ENCODE measurements at places on chromosomes 3 and 15.
A peak's percentile ranks its signal among the peaks of the same experiment; 100 is the strongest.

DNA sequence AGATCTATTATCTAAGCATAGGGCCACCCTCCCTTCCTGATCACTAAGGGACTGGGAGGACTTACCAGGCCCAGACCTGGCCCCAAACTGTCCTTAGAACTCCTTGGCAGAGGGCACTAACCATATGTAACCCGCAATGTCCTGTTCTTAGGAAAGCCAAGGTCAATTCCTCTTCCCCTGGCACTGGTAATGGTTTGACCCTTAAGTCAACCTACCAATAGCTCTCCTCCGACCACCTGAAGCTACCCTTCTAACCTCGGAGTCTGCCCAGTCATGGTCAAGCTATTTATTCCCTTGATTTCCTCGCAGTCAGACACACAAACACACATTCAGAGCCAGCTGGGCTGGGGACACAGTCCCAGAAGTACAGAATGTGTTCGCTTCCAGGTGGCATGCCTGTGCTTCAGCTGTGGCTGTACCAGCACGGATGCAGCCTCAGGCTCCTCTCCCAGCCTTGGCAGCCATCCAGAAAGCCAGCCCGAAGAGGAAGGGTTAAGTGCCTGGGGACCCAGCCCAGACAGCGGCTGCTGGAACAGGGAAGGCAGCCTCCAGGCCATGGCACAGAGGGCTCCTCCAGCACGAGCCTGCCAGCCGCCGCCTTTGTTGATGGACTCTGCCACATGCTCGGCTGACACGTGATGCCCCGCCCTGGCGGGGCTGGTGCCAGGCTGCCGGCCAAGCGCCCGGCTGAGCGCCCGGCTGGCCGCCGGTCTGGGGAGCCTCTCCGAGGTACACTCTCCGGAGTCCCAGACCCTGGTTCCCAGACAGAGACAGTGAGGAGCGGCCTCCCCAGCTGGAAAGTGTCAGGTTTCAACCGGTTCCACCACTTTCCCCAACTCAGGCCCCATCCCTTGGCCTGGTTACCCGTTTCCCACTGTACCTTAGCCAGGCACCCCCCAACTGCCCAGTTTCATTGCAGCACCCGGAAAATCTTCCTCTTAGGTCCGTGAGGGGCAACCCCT lies 5.5 kb downstream of the BMF start:
- peak; percentile 49 for DNase-seq

GRCh38 chr3:102722317-102722716 lies 287.5 kb downstream of the ZPLD1 start:
- DNase-seq: no peak

DNA sequence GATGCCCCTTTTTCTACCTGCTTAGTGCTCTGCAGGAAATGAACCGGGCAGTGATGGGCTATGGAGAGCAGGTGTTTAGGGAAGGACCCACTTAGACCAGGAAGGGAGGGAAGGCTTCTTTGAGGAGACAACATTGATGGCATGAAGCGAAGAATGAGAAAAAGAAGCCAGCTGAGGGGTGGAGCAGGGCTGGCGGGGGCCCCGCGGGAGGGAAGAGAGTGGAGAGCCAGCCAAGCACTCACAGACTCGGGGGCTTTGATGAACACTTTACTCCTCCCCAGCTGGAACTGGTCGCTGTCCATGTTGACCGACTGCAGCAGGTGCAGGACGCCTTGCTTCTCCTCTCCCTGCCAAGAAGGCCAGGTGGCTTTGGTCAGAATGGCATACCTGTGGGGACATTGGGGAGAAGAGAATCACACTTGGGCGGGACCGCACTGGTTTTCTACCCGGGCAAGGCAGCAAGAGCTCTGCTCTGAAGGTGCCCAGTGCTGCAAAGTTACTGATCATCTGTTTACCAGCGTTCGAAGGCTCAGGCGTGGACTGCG lies 28.4 kb upstream of the LDHAL6B start:
- DNase-seq: no peak

DNA sequence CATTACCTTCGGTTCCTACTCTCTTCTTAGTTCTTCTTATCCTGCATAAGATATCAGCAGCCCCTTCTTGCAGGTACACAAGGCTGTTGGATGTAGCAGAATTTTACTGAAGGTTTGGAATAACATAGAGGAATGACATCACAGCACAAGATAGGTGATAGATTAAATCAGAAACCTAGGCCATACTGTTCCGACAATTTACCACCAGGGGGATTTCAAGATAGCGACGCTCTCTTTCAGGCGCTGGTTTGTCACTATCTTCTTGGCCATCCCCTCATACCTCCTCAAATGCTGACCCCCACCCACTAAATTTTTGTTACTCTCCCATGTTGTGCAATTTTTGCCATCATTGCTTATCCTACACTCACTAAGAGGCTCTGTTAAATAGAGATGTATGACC lies 3.5 kb downstream of the SIDT1 start:
- no peak for DNase-seq

DNA sequence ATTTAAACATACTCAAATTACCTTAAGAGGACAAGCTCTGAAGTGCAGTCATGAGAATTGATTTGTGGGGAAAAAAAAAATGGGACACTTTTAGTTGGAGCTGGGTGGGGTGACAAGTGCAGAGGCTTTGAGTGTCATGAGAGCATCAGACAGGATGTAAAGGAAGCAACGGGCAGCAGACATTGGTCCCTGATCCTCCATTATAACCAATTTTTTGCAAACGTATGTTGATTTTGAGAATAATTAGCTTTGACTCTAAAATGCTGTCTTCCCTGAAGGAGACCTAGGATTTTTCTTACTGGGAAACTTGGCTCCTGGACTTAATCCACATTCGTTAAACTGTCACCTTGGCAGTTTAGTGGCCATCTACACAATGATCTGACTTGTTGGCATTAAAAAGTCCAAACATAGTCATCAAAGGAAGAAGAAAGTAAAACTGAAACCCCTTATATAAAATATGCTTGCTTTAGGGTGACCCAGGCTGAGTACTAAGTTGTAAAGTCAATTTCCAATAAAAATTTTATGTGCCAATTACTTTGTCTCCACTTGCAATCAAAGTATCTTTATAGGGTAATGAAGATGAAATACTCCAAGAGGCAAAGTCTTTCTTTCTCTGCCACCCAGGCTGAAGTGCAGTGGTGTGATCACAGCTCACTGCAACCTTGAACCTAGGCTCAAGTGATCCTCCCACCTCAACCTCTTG lies 45.6 kb downstream of the BCL2L10 start:
- no peak for DNase-seq

GRCh38 chr15:50506121-50506520 lies 40.3 kb downstream of the USP50 start:
- DNase-seq: peak; percentile 57

- DNase-seq: no peak
These were observed 317.5 kb upstream of the SLCO3A1 start for GRCh38 chr15:91535856-91536500.

- no peak for DNase-seq
These were observed 12.5 kb upstream of the FEM1B start for GRCh38 chr15:68265081-68265480.

GRCh38 chr15:40688932-40689799 lies 5.8 kb upstream of the RAD51 start:
- DNase-seq: no peak

- peak; percentile 64 for DNase-seq
These were observed 51.7 kb downstream of the SCN11A start for GRCh38 chr3:39000008-39000450.

GRCh38 chr15:86647810-86648440 lies 568.3 kb downstream of the AGBL1 start:
- DNase-seq: no peak

DNA sequence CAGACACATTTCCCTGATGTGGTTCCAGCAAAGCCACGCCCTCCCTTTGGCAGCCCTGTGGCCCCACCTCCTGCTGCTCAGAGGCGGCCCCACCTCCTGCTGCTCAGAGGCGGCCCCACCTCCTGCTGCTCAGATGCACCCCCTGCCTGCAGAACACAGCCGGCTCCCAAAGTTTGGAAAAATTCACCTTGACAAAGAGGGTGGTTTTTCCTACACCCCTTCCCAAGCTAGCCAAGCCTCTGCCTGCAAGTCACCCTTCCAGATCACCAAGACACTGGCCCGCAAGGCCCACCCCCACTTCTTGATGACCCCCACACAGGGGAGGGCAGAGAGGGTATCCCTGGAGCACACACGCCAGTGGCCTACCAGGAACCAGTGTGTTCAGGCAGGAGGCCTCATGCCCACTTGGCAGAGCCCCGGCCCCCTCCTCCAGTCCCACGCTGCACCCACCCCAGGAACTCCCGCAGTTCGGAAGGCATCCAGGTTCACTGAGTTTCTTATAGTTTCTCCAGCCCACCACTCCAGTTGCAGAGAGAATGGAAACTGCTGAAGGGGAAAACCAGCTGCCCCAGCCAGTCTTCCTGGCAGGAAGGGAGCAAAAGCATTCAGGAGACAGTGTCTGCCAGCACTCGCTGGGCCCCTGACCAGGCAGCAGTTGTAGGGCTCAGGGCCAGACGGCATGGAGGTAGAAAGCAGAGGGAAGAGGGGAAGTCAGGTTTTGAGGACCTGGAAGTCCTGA lies 2.3 kb upstream of the HAPLN3 start:
- DNase-seq: peak; percentile 77

DNA sequence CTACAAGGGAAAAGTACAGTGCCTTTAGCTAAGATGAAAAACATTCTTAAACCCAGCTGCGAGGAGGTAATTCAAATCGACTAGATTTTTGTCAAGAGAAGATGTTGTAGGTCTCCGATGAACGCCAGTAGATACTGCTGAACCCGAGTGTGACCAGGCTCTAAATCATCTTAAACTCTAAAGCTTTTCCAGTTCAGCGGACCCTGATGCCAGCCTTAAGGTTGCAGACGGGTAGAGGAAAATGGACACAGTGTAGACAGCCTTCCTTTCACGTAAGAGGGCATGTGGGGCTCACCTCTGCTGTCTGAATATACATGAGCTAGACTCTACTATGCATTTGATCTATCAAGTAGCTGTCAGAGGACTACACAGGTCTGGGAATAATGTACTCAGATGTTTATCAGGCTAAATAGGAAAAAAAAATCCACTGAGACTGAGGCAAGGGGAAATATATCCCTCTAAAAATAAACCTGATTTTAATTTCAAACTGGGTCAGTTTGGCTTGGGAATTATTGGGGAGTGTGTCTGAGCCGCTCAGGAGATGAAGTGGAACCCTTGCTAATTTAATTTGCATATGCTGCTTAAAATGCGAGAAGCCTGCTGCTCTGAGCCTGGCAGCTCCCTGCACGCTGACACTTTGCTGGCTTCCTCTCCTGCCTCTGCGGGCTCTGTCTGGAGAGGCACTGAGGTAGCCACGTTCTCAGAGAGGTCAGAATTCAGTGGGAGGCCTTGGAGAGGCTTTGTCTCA lies 151.9 kb downstream of the CADPS start:
- DNase-seq: no peak

DNA sequence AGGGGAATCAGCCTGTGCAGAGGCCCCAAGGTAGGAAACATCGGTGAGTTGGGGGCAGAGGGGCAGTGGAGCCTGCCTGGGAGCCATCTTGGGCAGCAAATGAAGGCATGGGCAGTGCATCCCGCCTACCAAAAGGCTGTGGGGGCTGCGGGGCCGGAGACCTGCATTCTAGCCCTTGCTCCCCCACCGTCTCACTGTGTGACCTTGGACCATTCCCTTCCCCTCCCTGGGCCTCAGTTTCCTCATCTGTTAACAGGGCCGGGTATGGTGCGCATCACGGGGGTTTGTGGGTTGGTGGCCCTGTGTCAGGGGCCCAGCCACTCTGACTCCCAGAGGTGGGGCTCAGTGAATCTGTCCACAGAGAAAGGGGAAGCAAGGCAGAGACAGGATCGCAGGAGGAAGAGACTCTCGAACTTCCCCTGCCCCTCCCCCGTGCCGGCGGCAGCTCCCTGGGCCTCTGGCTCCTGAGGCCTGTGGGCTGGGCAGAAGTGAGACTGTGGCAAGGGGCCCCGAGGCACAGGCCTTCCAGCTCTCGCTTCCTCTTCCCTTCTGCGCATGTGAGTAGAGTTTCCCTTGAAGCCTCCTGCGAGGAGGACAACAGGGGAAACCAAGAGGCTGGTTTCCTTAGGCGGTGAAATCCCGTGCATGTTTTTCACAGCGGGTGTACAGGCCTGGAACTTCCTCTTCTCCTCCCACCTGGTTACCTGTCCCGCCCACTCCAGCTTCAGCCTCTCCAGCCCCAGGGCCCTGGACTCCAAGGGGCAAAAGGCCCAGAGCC lies 42.9 kb downstream of the IDH2 start:
- DNase-seq: no peak

DNA sequence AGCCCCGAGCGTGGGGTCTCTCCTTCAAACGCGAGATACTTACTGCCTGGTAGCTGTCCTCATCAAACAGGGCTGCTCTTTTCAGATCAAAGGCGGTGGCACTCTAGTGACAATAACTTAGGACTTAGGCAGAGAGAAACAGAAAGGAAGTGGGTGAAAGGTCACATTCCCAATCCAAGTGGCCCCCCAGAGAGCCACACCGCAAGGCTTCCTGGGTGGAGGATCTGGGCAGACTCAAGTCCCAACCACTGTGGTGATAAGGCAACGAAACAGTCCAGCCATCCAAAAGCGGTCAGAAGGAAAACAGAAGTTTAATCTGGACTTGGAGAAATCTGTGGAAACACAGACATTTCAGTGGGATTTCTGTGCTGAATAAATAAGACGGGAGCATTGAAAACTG lies 227.2 kb downstream of the ADAMTS17 start:
- DNase-seq: no peak

DNA sequence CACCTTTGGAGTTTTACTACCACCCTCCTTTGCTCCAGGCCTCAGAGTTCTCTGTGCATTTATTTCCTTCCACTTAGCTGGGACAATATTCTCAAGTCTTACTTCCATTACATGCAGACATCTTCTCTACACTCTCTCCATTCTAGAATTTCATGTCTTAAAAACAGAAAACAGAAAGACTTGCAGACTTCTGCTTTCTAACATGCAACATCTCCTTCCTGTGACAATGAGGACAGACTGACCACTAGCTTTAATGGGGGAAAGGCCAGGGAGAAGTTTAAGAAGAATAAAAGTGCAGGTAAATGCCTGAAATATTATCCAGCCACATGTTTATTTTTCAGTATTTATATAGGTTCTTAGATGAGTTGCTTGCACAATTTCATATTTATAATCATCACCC lies 17.1 kb upstream of the CSTA start:
- no peak for DNase-seq

GRCh38 chr3:186759231-186759930 lies 24.0 kb upstream of the EIF4A2 start:
- DNase-seq: no peak

DNA sequence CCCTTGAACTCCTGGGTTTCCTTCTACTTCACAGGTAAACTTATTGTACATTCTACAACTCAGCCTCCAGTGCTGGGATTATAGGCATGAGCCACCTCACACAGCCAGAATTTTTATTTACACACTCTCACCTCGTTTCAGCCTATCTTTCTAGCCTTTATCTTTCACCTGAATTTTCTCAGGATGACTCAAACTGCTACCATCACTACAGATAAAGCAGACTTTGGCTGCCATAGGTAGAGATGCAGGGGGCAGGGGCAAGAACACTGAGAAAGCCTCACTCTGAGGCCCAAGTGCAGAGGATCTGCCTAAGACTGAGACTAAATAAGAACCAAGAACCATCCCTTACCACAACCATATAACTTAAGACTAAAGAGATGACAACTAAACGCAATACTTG lies 59.0 kb downstream of the ETFA start:
- DNase-seq: no peak
